ENCODE measurements at places on chromosomes 16 and 17. TPM values are rescaled to one million over a fixed set of nuclear protein-coding genes. Genes with fewer than 3 reads are reported as not detected.

TLCD1 gene
- 44.6 TPM for total RNA-seq

CDH16 gene
- 7.3 TPM for total RNA-seq

ASPA gene
- total RNA-seq, result not detected

CACNG3 gene
- not detected for total RNA-seq

P2RX5 gene
- total RNA-seq, result 23.6 TPM

MTSS2 gene
- total RNA-seq, result 101 TPM

PRCD gene
- total RNA-seq, result 0.08 TPM

TMEM235 gene
- not detected for total RNA-seq

All from A549 treated with Hydrocortisone at 1 μM for 4 hours (cell line).